ENCODE measurements at places on chromosomes 2 and 18.

DNA sequence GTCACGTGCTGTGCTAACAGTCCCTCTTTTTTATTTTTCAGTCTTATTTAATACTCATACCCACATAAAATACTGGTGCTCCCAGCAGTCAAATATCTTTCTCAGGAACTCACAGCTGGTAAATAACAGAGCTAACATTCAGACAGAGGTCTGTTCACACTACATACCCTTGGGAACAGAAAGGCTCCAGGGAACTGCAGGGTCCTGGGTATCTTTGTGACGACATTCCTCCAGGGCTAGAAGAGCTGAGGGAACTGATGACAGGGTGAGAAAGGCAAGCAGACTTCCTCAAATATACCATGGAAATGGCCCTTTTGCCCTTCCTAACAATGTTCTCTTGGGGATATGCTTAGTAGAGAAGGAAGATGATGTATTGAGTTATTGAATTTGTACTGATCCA, 19.3 kb downstream of the PDE6D start:
- DNase-seq: no peak

DNA sequence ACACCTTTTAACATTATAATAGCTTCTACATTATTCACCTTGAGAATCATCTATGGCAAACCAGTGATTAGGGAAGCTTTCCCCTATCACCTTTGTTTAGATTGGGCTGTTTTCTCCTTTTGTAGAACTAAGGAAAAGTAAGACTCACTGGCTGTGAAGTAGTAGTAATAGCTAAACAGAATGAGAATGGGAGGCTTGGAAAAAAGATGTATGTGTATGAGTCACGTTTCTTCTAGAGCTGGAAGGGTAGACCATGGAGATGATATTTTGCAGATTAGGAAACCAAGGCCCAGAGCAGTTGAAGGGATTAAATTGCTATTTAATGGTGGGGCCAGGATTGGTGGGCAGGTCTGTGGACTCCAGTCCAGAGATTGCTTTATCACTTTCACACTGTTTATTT, 214.5 kb downstream of the MCFD2 start:
- DNase-seq: peak; percentile 43

DNA sequence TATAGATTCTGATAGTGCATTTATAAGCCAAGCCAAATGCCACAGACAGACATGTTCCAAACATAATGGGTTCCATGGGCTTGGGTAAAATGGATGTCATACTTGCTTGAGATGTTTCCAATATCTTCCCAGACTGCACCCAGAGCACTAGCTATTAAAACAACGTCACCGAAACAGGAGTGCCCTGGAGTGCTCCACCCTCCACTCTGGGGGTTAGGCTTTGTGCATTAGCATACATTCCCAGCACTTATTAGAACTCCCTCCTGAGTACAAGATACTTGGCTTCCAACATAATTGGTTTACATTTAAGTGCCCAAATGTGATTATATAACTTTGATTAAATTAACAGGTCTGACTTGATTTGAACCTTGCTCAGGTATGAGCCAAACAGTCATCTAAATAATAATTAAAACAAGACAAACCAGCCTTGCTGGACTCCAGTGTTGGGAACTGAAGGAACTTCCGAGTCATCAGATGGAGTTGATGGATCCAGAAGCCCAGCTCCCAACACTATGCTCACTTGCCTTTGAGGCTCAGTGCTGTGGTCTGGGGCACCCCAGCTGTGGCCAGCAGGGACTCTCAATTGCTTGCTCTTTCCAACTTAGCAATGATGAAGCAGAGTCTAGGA, 60.5 kb upstream of the LGALSL start:
- no peak for DNase-seq

GRCh38 chr18:48996901-48997463, 46.2 kb upstream of the SMAD7 start:
- DNase-seq: peak; percentile 62

DNA sequence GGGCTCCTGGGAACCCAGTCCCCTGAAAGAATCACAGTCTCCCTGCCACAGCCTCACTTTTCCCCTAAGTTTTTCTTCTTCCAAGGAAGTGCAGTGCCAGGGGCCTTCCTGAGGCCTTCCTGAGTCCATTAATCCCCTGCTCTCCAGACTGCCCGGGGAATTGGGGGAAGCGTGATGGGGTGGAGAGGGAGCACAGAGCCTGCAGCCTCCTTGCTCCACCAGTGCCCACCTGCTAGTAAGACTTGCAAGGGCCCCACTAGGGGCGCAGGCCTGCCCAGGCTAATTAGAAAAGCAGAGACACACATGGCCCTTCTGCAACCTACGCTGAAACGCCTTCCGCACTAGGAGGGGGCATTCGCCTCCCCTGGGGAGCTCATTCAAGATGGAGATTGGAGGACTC, 110.6 kb downstream of the MRO start:
- DNase-seq: no peak

GRCh38 chr2:39787950-39788349, 8.9 kb upstream of the THUMPD2 start:
- no peak for DNase-seq

DNA sequence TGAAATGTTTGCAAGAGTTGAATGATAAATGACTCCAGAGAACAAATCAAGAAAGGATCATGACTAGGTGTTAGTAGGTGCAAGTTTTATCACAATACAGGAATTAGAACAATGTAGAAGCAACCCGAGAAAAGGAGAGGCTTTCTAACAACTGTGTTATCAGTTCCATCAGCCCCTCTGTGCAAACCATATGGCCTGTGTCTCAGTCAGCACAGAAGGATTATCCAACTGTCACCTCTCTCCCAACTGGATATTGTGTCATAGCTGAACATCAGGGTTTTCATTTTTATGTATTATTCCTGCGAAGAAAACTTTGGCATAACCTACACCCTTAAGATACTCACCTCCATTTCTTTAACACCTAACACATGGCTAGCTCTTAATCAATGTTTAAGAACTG, 321.6 kb upstream of the RND3 start:
- no peak for DNase-seq

DNA sequence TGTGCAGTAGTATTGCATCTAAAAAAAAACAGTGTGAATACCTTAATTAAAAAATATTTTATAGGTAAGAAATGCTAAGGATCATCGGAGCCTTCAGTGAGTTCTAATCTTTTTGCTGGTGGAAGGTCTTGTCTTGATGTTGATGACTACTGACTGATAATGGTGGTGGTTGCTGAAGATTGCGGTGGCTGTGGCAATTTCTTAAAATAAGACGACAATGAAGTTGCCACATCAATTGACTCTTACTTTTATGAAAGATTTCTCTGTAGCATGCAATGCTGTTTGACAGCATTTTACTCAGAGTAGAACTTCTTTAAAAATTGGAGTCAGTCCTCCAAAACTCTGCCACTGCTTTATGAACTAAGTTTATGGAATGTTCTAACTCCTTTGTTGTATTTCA, 36.2 kb downstream of the GLS start:
- DNase-seq: no peak

DNA sequence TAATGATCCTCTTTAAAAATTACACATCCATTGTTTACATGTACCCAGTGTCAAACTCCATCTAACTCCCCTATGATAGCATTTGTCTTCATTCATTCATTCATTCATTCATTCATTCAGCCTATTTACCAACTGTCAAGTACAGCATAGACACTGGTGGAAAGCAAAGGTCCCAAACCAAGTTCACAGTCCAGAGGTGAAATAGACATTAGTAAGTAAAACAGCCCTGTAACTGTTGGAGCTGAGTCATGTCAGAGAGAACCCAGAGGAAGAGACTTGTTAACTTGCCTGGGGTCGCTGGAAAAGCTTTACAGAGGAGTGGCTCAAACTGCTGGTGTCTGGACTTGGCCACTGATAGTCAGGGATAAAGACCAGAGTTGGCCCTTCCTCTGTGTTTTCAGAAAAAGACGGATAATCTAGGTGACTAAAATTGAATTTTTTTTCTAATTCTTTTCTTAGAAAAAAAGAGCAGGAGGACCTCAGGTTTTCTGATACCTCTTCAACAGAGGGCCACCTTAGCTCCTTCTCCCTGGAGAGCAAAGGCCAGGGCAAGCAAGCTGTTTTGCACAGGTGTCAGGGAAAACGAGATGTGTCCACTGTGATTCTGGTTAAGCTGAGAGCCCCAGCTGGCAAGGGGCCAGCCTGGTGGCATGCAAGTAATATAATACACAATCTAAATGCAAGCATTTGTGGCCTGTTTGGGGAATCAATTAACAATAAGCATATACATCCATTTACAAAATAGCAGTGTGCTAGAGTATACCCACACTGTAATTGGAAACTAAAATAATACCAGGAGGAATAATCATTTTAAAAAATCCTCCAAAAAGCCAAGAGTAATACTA, 96.7 kb upstream of the SLC14A2 start:
- no peak for DNase-seq

- peak; percentile 12 for DNase-seq
Measured at GRCh38 chr2:128091726-128092080, 703 bp downstream of the UGGT1 start.

DNA sequence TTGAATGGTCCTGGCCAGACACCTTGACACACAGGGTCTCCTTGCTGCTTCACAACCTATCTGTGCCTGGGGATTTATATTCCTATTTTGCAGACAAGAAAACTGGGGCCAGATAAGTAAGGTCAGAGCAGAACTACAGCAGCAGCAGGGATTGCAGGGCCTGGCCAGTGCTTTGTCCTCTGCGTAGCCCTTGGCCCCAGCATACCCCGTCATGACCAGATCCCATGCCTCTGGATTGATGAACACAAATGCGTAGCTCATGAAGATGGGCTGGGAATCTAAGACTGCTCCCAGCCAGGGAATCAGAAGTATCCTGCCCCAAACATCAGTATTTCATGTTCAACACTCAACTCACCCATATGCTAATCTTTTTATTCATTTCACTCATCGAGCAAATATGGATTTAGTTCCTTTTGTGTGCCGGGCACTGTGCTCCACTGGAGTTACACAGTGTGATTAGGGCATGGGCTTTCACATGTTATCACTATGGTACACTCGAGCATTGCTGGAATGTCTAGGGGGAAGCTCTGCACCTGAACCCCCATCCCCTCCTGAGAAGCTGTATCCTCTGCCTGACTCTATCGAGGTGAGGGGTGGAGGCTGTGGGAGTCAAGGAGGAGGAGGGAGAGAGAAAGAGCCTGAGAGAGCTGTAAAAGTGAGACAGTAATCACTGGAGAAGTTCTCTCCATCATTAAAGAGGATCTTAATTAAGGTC, 143.3 kb downstream of the CYP26B1 start:
- no peak for DNase-seq

DNA sequence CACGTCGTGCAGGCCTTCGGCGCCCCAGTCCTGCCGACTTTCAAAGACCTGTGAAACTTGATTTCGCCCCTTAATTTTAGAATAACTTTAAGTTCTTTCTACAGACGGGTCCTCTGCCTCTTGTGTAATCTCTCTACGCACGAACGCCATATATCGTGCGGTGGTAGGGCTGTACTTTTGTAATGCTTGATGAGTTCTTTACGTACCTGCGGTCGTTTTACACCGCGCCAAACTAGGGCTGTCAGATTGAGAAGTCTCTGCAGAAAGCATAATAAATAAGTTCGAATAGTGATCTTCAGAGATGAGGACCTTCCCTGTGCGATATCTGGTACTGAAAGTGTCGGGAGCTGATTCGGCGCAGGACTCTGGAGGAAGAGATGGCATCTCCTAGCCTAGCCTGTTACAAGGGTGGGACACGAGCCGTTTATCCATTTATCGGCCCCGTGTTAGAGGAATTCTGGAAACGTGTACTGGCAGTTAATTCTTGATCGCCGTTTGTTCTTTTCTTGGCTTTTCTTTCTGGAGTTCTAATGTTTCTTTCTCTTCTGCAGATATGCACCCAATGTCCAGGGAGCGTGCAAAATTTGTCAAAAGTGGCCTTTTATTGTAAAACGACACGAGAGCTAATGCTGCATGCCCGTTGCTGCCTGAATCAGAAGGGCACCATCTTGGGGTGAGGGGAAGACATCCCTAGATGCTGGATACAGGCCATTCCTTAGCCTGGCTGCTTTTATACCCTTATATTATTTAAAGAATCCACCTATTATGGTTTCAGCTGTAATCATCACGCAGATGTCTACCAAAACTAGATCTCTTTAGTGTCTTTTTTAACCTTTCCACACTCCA, 781 bp upstream of the SLC5A6 start:
- peak; percentile 30 for DNase-seq

GRCh38 chr2:111990375-111990774, 64.7 kb upstream of the TMEM87B start:
- no peak for DNase-seq

GRCh38 chr2:236360496-236360895, 96.3 kb upstream of the ASB18 start:
- no peak for DNase-seq

GRCh38 chr2:31324016-31324633, 90.2 kb downstream of the EHD3 start:
- no peak for DNase-seq

Measured in stromal cell of bone marrow (primary cell).